MV-4-11 (cell line): ENCODE measurements at places on chromosomes 11 and 22.

DNA sequence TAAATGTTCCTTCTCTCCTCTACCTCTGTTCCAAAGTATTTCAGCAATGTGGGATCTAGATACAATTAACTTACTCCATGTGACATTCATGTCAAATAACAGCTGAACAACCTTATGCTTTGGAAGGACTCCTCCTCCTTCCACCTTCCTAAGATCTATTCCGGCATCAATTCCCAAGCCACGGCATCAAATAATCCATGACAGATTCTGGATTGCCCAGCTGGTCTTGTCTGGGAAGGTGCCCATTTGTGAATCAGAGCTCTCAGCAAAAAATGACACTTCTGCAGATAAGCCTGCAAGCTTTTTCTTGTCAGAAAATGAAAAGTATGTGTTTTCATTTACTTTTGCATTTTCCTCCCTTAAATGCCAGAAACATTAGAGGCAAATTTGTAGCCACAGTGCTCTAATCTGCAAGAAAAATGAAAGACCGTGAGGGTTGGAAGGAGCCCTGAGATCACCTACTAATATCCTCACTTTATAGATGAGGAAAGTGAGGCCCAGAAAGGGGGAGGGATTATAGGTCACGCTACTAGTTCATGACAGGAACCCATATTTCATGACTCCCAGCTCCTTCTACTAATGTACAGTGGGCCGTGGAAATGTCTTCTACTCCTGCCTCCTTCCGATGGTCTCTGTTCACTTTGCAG, 124.0 kb downstream of the ME3 start:
- DNase-seq, result no peak

- no peak for DNase-seq
Observed at GRCh38 chr11:120357620-120358019, 21.4 kb downstream of the ARHGEF12 start.

DNA sequence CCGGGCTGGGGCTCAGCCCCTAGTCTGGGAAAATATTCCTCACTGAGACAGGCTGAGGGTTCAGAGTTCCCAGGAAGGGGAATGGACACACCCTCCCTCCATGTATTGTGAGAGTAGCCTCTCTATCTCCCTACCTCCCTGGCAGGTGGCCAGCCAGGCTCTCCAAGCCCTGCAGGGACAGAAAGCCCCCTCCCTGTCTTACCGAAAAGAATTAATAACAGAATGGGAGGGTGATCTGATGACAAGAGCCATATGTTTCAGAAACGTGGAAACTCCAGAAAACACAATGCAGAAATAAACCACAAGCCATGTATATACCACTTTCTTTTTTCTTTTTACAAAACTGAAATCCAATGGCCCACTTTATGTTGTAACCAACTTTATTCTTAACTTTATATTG, 140.0 kb downstream of the CHST1 start:
- no peak for DNase-seq

- no peak for DNase-seq
Observed at GRCh38 chr11:60777572-60777971, 7.6 kb upstream of the MS4A10 start.

GRCh38 chr11:18016789-18017188, 3.9 kb upstream of the SERGEF start:
- no peak for DNase-seq

DNA sequence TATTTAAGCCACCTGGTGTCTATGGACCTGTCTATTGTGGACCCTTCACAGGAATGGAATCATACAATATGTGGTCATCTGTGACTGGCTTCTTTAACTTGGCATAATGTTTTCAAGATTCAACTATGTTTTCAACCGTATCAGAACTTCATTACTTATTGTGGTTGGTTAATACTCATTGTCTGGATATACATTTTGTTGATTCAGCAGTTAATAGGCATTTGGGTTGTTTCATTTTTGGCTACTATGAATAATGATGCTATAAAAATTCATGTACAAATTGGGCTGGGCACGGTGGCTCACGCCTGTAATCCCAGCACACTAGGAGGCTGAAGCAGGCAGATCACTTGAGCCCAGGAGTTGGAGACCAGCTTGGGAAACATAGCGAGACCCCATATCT, 2.5 kb upstream of the RAPSN start:
- no peak for DNase-seq

DNA sequence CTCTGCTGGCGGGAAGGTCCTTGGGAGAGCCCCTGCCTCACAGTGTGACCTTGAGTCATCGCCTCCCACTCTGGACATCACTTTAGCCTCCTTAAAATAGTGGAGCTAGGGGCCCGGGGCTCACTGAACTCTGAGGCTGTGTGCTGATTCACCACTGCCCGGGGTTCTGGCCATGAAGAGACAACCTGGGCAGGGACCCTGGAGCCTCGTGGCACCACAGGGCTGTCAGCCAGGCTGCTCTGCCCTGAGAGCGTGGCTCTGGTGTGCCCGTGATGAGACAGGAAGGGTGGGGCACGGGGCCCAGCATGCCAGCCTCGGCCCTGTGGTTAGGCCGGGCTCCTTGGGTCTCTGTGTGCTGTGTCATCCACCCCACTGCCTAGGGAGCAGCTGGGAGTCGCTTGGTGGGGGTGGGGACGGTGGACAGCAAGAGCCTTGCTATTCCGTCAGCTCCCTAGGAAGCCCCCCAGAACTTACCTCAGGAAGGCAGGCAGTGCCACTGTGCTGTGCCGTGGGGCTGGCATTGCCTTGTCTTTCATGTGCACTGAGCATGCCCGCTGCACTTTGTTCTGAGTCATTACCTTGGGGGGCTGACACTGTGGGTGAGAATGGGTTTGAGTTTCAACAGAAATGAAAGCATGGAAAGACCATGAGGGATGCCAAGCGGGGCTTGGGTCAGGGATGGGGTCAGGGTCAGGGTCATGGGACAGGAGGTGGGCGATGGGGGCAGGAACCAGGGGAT, 31.7 kb downstream of the TPCN2 start:
- no peak for DNase-seq

DNA sequence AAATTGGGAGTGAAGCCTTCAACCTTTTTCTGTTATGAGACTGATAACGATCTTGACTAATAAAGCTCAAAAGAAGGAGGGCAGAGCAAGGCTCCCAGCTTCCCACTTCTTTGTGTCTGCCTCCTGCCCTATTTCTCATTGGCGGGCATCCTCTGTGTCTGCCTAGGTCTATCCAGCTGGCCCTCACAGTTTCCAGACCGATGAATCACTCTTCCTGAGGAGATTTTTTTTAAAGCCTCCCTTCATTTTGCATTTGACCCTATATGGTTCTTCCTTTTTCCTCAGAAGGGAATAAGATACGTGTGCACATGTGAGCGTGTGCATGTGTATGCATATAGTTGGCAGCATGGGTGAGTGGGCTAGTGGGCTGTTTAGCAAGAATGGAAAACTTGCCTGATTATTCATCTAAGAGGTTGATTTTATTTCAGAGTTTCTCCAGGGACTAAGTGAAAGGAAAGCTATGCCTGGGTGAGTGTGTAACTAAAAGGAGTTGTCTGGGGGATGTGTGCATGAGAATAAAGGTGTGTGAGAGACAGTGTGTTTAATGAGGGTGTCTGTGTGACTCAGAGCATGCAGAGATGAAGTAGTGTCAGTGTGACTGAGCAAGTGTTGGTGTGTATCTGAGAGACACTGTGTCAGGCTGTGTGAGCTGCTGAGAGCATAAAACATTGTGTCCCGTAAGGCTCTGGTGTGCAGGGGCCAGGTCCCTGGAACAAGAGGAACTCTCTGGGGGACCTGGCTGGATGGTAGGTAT, 12.2 kb downstream of the PHLDB1 start:
- peak; percentile 91 for DNase-seq

DNA sequence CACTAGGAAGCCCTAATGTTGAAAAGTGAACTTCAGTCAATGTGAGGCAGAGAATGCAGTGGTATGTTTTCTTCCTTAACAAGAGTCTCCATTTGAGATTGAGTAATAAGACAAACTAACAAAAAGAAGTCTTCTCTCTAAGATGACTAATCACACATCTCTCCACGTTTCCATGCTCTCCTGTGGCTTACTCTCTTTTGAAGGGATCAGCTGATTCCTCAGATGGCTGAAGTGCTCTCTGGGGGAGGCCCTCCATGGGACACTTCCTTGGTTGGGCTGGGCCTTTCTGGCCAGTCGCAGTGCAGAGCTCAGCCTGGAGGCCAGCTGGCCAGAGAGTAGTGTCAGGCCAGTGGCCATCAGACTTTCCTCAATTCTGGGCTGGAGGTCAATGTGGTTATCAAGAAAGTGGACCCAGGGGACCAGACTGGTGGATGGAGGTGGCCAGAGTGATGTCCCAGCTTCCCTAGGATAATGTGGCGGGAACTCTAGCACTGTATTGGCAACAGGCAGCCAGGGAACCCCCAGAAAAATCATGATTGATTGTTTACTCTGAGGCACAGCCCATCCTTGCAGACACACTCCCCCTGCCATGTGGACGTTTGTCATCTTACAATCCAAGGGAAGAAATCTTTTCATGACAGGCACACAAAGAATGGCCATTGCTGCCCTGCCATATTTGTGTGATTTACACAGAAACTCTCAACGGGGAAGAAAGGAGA, 14.5 kb downstream of the CSRP3 start:
- peak; percentile 10 for DNase-seq

- DNase-seq, result peak; percentile 66
Observed at GRCh38 chr11:73716153-73717056, 44.5 kb downstream of the RAB6A start.

DNA sequence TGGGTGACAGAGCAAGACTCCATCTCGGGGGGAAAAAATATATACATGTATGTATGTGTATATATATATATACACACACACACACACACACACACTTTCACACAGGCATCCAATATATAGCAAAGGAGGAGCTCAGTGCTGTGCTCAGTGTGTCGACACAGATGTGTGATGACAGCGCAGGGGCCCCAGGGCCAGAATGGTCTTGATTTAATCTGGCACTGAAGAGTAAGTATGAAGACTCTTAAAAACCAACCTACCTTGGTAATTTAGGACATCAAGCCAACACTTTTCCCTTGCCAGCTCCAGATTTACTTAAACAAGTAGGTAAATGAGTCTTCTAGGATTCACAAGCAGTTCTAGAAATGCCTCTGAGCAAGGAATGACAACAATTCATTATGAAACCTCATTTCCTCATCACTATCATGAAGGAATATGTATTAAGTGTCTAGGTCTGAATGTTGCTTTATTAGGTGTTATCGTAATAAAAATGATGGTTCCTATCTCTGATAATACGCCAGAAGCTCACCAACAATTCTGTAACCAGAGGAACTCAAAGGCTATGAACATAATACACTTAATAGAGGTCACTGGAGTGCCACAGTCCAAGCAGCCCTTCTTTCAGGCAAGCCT, 71.5 kb downstream of the SGSM3 start:
- DNase-seq, result peak; percentile 23

- DNase-seq, result no peak
Observed at GRCh38 chr11:28632338-28632737, 524.1 kb downstream of the METTL15 start.

DNA sequence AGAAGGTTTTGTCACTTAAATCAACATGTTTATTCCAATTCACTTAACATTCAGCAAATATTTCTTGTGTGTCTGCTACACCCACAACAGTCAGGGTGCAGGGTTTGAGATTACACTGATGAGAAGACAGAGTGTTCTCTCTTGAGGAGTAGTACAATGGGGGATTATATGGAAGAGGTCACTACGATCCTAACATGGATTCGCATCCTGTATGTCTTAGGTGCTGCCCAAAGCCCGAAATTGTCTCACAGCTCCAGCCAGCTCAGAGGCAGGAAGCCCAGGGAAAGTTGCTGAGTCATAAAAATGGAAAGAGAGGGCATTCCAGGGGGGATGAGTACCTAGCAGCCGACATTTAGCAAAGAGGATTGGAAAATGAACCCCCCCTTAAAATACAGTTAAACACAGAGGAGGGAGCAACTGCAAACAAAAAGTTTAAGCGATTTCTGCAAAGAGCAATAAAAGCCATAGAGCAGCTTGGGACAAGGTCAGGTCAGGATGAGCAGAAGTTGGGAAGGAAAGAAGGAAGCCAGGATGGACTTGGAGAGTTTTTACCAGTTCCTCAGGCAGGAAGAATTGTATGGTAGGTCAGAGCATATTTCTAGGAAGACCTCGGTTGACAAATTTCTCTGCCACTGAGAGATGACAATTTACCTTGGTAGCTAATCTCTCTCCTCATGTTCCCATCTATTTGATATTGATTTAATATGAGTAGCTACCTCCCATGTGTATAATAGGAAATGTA, 49.5 kb downstream of the IGLL5 start:
- no peak for DNase-seq

- DNase-seq, result no peak
Observed at GRCh38 chr11:110587972-110588371, 124.3 kb downstream of the ARHGAP20 start.

DNA sequence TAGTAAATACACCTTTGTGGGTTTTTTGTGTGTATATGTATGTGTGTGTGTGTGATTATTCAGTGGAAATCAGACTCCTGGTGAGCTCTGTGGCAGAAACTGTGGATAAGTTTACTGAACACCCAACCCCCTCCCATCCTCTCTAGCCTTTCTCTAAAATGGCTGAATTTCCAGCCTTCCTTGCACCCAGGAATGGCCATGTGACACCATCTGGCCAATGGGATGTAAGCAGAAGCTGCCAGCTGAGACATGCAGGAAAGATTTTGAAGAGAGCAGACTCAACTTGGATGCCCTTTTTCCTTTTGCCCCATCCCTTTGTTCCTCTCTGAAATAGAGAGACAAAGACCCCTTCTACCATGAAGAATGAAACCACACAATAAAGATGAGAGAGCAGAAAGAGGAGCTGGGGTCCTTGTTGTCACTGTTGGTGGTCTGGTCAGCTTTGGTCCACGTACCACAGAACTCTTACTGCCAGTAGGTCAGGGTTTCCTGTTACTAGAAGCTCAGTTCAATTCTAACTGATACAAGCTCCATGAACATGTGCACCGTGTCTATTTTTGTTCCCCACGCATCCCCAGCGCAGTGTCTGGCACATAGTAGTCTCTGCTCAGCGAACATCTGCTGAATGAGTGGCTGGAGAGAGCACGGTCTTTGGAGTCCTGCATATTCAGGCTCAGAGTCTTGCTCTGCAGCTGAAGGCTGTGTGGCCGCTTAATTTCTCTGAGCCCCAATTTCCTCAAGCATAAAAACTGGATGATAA, 57.5 kb downstream of the SEZ6L start:
- DNase-seq, result no peak

GRCh38 chr11:69484427-69485259, 3.2 kb downstream of the LINC01488 start:
- no peak for DNase-seq

DNA sequence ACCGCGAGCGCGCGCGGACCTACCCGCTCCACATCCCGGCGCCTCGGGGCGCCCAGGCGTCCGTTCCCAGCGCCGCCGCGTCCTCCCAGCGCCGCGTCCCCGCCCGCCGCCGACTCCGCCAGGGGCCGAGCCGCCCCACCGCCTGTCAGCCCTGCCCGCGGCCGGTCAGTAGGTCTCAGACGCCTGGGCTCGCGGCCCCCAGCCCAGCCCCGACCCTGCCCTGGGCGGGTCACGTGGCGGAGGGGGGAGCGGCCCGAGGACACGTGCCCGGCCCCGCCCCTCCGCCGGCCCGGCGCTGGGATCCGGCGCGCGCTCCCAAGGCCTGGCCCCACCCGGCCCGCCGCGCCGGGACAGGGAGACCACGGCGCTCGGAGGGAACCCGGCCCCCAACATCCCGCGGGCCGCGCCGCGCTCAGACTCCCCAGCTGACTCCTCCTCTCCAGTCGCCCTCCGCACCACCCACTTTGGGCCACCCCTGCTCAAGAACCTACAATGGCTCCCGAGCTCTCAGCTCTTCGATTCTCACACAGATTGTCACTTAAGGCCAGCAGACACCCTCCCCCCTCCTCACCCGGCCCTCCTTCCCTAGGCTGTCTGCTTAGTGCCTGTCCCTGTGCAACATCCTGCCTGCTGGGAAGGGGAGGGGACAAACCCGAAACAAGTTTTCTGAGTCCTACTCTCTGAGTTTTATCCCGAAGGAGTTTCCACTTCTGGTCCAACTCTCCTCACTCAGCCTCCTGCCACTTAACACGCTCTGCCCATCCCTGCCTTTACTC, at the start of gene RAB3IL1:
TSS of gene RAB3IL1 (minus strand) at position 233 of the 776 bp plus-strand sequence. CDS start at position 34, 199 bp downstream.
- no peak for DNase-seq
